ENCODE measurements at places on chromosomes 12 and 14.

- DNase-seq = no peak
Observed at GRCh38 chr14:95440951-95441350, 75.5 kb downstream of the SYNE3 start.

- no peak for DNase-seq
Observed at GRCh38 chr14:80867798-80868197, 73.7 kb downstream of the CEP128 start.

DNA sequence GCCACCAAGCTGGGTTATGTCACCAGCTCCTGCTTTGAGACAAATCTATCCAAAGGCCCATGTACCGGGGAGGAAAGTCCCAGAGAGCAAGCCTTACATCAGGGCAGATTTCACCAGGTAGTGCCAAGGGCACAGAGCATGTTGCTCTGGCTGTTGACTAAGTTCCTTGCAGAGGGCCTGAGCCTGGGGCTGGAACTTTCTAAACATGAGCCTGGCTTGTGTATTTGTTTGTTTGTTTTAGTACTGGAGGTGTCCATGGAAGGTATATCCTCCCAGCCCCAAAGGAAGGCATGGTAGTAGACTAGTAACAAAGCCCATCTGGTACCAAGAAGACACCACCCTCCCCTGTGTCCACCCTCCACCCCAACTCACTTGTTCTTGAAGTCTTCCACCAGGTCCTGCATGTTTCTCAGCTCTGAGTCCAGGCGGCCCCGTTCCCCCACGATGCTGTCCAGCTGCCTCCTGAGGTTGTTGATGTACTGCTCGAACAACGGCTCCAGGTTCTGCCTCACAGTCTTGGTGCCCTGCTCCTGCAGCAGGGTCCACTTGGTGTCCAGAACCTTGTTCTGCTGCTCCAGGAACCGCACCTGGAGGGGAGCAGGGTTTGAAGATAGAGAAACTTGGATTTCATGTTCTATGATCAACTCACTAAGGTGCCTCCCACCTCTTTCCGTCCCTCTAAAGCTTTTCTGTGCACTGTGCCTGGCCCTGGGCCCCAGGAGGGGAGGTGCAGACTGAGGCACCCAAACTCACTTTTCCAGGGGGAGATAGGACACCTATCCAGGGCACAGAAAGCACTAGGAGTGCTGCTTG is 1.4 kb downstream of the KRT5 start:
- no peak for DNase-seq

DNA sequence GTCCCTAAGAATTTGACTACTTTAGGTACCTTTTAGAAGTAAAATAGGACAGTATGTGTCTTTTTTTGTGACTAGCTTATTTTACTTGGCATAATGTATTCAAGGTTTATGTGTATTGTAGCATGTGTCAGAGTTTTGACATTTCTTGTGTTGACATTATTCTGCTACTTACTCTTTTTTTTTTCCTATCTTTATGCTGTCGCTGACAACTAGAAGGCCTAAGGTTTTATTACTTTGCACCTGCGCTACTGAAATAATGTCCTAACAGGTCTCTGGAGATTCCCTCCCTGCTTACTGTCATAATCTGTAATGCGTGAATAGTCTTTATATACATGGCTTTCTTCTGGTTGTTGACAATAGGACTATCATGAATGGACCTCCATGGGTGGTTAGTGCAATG is 43.0 kb downstream of the PDE3A start:
- no peak for DNase-seq

GRCh38 chr12:119211884-119212283 is 33.2 kb downstream of the HSPB8 start:
- no peak for DNase-seq

DNA sequence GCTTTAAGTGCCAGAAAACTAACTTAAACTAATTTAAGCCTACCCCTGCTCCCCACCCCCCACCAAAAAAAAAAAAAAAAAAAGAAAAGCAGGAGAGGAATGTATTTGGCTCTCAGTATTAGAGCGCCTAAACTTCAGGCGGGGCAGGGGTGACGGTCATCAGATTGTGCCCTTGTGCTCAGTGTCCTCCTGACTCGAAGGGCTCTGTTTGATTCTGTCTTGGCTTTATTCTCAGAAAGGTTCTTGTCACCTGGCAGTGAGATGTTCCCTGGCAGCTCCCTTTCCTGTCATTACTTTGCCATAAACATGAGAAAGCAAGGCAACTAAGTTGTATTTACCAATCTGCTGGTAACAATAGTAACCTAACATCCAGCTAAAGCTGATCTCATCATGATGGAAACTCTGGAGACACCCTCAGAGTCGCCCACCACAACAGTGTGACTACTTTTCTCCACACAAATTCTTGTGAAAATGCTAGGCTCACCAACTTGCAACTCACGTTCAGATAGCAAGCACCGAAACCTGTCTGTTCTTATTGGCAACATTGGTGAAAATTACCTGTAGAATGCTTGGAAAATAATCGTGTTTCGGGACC is 39.0 kb upstream of the WNK1 start:
- no peak for DNase-seq
